Activated CD8-positive, alpha-beta T cell treated with anti-CD3 and anti-CD28 coated beads, Interleukin-2, amount 10 ng/mL, durations not matched to agents 7 days and 5 days (primary cell): ENCODE measurements at places on chromosomes 4 and X.

- DNase-seq = no peak
These were observed 100.3 kb downstream of the PAPSS1 start for GRCh38 chr4:107619731-107620130.

DNA sequence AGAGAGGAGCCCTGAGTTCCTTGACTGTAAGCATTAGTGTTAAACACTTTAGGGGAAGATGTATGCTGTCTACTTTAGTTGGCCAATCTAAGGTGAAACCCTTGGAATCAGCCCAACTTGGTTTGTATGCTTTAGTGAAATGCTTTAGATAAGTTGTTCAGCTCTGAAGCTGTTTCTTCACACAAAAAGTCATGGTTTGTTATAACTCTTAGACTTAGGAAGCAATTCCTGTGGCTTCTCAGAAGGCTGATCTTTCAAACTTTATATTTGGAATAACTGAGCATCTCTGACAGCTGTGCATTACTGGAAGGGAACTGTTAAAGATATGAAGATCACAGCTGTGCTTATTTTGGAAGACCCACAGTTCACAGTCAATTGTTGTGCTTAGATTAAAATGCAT, 714.1 kb downstream of the FAT4 start:
- no peak for DNase-seq

- no peak for DNase-seq
These were observed 31.3 kb downstream of the EMCN start for GRCh38 chr4:100486496-100486895.

DNA sequence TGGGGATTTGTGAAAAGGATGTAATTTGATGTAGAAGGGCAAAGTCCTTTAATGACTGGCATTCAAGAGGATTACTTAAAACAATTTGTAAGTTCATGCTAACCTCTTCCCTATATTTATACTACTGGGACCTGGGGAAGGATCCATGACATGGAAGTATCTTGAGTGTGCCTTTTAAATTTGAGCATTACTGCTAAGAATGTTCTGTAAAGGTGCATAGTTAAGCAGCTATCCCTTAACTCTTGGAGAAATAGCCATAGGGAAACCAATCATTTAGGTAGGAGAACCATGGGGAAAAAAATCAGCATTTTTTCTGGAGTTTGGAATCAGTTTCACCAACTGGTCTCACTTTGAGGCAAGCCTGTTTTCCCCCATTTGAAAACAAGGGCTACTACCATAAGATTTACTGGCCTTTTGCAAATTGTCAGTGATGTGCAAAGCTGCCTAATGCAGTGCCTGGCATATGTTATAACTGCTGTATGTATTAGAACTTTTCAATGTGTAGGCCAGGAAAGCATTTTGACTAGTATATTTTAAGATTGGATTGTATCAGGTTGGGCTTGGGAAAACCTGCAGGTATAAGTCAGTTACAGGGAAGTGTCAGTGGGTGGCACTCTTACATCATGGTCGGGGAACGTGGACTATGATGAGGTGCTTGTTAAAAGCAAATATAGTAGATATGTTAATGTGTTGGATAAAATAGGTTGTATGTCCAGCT, 72.1 kb downstream of the PRSS12 start:
- DNase-seq = peak; percentile 60

DNA sequence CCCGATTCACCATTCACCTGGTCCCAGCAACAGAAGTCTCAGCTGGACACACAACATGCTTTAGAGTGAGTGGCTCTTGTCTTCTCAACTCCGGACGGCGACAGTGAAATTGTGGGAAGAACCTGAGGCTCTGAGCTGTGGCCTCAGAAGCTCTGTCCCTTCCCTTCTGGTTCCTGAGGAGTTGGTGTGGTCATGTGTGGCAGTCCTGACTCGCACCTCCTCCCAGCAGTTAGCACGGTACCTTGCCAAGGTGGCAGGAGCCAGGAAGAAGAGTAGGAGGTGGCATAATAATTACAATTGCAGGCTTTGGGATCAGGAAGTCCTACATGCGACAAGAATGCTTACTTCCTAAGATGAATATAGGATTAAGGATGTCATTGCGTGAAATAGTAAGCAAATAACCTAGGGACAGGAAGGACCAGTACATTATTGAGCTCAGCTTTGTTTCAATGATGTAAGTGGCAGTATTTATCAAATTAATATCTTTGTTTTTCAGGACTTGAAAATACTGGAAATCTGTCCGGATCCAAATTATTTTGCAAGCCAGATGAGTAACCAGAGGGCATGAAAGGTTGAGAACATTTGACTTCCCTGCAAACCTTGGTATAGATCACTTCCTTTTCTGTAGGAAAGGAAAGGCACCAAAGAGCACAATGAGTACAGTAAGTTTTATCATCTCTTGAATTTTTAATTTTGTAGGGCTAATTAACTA, 21.1 kb downstream of the RNF4 start:
- DNase-seq = no peak

DNA sequence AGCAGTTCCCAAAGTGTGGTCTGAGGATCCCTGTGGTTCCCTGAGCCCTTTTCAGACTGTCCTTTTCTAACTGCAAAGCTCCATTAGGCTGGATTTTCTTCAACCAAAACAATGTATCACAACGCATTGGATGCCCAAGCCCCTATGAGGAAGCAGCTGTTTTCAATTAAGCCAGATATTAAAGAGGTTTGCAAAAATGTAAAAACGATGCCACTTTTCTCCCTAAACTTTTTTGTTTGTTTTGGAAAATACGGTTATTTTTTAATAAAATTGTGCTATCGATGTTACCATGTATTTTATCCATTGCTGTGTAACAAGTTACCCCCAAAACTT, 170.4 kb upstream of the BCOR start:
- DNase-seq = no peak

GRCh38 chr4:110512901-110513300, 36.9 kb downstream of the ENPEP start:
- no peak for DNase-seq

DNA sequence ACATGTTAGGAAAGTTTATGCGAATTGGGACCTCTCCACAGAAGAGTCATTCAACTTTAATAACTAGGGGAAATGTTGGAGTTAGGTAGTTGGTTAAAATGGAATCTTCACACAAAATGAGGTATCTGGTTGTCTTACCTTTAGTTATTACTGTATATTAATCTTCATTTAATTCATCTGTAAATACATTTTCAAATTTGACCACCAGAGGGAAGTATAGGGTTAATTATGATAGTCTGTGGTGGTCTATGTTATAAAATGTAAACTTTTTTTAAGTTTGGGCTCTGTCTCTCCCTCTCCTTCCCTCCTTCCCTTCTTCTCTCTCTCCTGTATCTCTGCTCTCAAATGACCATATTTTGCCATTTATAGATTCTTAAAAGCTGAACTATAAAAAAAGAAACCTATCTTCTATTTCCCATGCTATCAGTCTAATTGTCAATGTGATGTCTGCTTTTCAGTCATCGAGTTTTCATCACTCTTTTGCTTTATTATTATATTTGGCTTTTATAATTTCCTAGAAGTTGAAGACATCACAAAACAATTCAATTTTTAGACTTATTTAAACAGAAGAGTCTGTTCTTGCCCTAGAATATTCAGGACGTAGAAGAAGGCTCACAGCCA, 49.8 kb downstream of the TMEM144 start:
- DNase-seq = no peak

- peak; percentile 58 for DNase-seq
These were observed 9.9 kb upstream of the AKAP14 start for GRCh38 chrX:119885554-119886428.

DNA sequence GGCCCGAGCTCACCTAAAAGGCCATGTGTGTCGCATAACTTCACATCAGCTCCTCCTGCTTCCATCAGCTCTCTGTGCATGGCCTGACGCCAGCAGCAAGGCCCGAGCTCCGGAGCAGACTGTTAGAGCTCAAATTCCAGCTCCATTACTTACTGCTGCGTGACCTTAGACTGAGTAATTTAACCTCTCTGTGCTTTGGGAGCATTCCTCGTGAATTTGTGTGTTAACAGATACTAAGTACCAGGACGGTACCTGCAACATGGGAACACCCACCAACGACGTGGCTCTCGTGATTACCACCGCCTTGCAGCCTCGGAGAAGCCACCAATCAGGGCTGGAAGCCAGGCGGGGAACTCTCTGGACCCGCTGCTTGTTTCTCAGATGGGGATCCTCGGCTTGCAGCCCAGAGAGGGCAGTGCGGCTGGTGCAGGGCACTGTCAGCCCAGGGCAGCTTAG, 12.9 kb downstream of the LETM1 start:
- DNase-seq = no peak

DNA sequence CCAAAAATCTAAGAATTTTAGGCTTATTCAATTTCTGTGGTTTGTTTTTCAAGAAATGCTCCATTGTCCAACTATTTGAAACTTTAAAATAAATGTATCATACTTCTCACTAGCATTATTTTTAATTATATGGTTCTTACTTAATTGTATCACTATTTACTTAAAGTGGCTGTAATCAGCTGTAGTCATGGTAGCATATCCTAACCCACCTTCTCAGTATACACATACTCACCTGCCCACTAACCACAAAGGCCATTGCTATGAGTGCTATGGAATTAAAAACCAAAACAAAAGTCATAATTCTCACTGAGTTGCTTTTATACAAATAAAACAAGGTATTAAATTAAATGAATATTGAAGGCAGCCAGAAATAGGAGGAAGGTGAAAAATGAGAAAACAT, 5.0 kb downstream of the FBXO8 start:
- no peak for DNase-seq

- no peak for DNase-seq
These were observed 6.4 kb upstream of the GSX2 start for GRCh38 chr4:54093324-54094240.

DNA sequence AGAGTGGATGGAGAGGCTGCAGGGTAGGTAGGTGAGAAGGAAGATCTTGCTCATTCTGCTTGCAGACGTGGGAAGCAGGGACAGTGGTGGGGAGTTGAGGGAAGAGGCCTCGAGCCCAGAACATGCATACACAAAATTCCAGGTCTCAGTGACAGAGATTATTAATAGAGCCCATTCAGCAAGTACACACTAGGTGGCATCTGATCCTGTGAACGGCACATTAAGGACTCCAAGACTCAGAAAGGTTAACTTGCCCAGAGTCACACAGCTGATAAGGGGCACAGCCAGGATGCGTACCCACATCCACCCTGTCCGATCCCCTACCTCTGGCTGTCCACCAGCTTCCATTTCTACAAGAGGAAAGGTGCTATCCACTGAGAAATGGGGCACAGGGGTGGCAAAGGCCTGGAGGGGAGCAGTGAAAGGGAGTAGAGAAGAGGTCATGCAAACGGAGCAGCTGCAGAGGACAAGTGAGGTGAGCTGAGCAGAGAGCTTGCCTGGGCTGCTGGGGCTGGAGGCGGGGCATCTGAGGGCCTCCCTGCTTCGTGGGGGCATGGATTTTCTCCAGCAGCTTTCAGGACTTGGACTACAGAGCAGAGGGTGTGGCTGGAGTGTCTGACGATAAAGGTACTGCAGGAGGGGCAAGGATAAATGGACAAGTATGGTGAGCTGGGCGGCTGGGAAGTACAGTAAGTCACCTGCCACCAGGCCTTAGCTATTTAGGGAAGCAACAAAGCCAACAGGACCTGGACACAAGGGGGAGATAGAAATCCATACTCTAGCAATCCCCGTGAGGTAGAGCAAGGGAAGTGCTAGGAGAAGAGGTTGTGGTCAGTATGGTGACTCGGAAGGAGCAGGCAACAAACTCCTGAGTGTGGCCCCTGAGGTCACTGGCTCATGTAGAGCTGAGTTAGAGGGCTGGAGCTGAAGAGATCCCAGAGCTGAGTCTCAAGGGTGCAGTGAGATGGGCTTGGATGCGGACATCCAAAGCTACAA, 11.2 kb downstream of the IDS start:
- no peak for DNase-seq

- DNase-seq = no peak
These were observed 901.5 kb downstream of the ARAP2 start for GRCh38 chr4:35342833-35343232.

- DNase-seq = no peak
These were observed 15.3 kb downstream of the CCNG2 start for GRCh38 chr4:77172336-77172735.

DNA sequence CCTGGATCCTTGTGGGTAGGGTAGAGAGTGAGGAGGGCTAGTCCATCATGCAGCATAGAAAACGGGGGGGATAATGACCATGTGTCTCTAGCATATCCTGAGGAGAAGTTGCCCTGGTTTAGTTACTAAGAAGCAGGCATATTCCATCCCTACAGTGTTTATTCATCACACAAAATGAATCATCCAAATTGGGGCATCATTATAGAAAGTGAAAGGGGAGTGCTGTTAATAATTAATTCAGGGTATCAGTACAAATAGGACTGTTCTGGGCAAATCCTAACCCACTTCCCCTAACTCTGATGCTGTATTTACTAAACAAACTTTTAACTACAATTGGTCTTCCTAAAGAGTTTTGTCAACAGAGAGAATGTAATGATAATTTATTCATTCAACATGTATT, 281.1 kb upstream of the ARX start:
- no peak for DNase-seq

DNA sequence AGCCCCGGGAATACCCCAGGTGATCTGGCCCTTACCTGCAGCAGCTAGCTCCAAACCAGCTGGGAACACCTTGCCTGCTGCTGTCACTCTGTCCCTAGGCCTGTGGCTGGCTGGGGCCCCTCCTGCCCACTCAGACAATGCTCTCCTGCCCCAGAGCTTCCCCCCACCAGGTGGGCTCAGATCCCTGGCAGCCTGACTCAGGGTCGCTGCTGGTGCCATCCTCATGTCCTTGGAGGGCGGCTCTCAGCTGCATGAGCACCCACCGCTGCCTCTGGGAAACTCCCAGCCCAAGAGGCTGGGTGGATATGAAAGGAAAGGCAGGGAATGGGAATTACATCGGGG, 15.8 kb downstream of the C4orf50 start:
- DNase-seq = no peak

DNA sequence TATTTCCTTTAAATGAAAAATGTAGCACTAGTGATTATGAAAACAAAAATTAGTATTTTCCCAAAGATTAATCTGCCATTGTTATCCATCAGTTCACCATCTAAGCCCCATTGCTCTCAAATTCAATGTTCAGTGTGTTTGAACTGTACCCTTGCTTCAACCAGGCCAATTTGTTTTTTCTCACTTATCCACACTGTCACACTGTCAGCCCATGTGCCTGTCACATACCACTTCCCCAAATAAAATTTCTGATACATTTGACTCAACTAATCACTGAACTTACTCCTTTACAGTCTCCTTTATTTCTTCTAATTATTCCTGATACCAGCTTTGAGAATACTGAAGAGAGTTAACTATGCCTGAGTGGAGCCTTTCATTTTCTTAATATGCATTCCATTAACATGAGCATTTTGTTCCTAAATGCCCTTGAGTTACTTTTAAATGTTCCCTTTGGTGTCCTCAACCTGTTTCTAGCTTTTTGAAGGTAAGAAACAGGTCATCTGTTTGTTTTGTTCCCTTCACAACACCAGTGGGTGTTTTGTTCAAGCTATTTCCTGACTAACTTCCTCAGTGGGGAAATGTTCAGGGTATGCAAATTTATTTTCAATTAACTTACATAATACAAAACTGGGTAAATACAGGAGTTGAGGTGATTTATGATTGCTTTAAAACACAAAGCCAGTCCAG, 117.1 kb downstream of the RPA4 start:
- DNase-seq = no peak

- no peak for DNase-seq
These were observed 28.0 kb downstream of the PDHA2 start for GRCh38 chr4:95867919-95868318.

GRCh38 chr4:26715636-26716242, 131.9 kb downstream of the TBC1D19 start:
- no peak for DNase-seq
